ENCODE measurements at places on chromosomes 7 and 10. TPM values are rescaled to one million over a fixed set of nuclear protein-coding genes. Genes with fewer than 3 reads are reported as not detected.

DNA sequence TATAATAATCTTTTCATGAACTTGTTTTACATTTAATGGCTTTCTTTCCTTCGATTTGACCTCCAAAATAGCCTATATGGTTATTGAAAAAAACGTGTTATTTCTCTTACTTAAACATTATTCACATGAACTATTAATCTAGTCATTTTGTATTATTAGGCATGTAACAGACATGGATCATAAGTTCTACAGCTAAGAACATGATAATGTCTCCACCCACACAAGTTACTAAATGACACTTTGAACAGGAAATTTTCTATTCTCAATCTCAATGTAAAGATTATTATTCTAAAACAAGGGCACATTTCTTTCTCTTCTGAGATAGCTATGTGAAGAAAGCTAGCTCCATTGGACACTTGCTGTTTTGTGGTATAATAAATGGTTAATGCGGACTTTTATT, 10.0 kb downstream of the LAMB4 start:
- DNase-seq = no peak

GRCh38 chr10:60006062-60006461, 99.7 kb upstream of the CCDC6 start:
- DNase-seq = no peak

DNA sequence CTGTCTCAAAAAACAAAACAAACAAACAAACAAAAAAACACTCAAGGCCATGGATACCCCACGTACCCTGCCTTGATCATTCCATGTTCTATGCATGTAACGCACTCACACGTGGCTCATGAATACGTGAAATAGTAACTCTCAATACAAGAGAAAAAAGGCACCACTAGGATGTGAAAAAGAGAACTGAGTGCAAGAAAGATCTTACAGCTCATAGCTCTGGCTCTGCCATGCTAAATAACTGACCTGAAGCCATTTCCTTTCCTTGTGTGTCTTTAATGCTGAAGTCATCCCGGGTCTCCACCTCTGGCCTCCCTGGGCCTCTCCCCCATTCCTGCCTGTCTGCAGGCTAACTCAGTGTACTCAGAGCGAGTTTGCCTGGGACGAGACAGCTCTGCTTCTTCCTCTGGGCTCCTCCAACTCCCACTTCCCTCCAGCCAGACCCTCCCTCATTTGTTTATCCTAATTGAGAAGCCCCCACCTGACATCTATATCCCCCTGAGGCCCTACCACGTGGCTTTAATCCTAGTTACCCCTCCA, 117.3 kb downstream of the PRPF18 start:
- DNase-seq = no peak

DNA sequence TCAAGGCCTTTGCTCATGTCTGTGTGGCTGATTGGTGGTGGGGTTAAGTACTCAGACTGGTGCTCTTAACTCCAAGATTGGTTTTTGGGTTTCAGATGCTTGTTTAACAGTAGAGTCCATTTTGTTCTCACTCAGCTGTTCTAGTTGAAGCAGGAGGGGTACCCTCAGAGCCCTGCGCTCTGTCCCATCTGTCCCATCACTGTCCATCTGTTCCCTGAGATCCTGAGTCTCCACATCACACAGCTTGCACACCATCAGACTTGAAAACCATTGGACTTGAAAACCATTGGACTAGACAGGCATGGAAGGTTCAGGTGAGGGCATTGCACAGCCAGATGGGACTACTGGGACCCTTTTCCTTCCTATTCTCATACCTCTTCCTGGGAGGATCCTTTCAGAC, 39.3 kb downstream of the TMEM178B start:
- no peak for DNase-seq

DNA sequence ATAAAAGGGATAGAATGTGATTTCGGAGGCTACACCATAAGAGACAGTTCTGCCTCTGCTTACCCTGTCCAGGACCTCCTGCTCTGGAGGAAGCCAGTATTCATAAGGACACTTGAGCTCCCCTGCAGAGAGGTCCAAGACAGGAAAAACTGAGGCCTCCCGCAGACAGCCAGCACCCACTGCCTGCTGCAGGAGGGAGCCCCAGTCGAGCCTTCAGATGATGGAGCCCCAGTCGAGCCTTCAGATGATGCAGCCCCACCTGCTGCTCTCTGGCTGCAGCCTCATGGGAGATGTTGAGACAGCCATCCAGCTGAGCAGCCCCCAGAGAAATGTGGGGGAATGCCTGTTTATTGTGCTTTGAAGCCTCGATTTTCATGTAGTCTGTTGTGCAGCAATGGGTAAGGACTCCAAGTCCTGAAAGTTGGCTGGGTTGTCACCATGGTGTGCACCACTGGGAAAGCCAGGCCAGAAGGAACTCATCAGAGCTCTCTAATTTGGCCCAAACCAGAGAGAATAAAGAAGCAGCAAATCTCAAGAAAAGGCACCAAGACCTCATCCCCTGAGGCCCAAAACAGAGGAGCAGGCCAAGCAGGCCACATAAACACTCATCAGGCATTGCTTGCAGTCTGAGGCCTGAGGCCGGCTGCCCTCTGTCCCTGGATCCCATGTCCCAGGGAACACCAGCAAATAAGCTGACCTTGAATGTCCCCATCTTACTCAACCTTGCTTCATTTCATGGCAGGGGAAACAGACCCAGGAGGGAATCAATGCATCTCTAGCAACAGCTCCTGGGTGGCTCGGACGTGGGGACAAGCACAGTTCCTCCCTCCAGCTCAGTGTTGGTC, 30.9 kb downstream of the CALML5 start:
- no peak for DNase-seq

- DNase-seq = no peak
These were observed 121.1 kb downstream of the BBS9 start for GRCh38 chr7:33250421-33250871.

TMEM176B gene
- 3.4 TPM for total RNA-seq

Data from psoas muscle (tissue), 8 donors.